Body of pancreas (tissue), 4 donors: ENCODE measurements at places on chromosomes 2 and 18.

- DNase-seq = no peak
Measured at GRCh38 chr2:234771980-234772732, 179.7 kb upstream of the SH3BP4 start.

- DNase-seq = no peak
Measured at GRCh38 chr2:226121046-226121738, 678.4 kb downstream of the IRS1 start.

DNA sequence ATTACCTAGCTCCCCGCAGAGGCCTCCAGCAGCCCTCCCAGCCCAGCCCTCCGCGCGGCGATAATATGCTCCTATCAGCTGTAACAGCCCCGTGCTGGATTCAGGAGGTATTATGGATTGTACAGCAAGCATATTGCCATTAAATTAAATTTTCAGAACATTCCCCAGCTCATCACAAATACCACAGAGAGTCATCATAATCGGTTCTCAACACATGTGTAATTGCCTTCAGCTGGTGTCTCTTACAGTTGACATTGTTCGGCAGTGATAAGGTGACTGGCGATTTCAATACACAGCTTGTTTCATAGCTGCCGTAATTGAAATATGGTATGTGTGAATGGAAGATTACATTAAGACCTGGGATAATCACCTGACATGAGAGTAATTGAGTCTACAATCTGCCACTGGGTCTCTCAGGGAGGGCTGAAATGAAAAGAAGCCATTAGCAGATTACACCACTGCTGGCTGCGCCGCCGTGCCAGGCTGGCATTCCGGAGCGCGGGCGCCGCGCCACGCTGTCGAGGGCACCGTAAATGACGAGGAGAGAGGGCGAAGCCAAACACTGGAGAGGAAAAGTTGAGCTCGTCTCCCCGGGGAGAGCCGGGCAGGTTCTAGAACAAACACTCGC, 549.4 kb upstream of the SALL3 start:
- DNase-seq = no peak

DNA sequence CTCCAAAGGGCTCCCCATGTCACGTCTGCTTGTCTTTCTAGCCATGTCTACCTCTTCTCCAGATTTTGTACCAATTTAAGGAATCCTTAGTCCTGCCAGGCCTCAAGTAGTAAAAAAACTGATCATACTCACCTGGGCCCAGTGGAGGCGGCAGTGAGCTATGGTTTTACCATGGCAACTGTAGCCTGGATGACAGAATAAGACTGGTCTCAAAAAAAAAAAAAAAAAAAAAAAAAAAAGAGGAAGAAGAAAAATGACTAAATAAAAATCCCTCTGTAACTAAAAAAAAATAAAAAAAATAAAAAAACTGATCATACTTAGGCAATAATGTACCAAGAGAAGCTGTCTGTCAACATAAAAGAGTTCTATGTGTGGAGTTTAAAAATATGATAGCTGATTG, 221.6 kb downstream of the NR4A2 start:
- DNase-seq = peak; percentile 26

DNA sequence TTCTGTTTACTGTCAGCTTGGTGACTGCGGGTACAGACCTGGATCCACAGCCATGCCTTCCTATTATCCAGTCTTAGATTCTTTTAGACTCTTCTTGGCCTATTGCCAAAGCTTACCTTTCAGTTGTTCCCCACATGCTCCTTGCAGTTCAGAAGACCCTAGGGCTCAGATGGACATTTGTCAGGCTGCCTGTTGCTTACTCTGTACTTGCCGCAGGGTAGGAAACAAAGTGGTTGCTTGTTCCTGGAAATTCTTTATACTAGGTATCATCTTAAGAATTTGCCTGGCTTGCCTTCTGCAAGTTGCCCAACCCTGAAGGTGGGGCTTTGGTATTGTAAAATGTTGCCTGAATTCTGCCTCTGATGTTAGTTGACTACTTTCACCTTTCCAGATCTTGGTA, 24.4 kb downstream of the CD28 start:
- no peak for DNase-seq

DNA sequence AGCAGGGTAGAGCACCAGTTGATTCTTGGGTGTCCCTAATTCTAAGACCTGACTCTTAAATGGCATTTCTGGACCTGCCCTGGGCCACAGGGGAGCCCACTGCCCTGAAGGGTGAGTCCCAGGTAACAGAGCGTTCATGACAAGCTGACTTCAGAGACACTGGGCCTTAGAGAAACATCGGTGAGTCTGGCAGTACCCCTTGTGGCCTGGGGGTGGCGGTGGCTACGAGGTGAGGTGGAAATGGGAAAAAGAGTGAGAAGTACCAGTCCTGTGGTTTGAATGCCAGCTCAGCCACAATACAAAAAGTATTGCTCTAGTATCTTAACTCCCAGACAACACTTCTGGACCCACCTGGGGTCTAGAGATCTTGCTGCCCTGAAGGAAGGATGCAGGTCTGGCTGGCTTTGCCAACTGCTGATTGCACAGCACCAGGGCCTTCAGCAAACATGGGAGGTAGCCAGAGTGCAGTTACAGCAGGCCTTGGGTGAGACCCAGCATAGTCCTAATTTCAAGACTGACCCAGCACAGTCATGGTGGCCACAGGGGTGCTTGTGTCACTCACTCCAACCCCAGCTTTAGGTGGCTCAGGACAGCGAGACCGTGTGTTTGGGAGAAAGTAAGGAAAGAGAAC, 44.5 kb downstream of the USP34 start:
- DNase-seq = peak; percentile 64

GRCh38 chr2:240590681-240591111, 4.2 kb downstream of the CAPN10 start:
- DNase-seq = no peak

- DNase-seq = no peak
Measured at GRCh38 chr2:5846881-5847280, 154.7 kb downstream of the SOX11 start.

DNA sequence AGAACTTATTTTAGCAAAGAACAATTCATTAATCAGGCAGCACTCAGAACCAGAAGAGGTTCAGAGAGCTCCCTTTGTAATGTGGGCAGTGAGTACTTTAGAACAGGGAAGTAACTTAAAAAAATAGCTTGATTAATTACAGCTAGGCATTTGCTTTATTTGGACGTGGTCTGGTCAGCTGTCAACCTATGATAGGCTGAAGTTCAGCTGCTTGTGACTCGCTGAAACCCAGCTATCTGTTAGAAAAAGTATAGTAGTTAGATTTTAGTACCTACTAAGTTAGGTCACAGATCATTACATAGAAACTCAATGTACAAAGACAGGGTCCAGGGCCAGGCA, 40.0 kb downstream of the PKDCC start:
- DNase-seq = no peak

GRCh38 chr2:10467401-10467800, 19.3 kb upstream of the ODC1 start:
- no peak for DNase-seq

DNA sequence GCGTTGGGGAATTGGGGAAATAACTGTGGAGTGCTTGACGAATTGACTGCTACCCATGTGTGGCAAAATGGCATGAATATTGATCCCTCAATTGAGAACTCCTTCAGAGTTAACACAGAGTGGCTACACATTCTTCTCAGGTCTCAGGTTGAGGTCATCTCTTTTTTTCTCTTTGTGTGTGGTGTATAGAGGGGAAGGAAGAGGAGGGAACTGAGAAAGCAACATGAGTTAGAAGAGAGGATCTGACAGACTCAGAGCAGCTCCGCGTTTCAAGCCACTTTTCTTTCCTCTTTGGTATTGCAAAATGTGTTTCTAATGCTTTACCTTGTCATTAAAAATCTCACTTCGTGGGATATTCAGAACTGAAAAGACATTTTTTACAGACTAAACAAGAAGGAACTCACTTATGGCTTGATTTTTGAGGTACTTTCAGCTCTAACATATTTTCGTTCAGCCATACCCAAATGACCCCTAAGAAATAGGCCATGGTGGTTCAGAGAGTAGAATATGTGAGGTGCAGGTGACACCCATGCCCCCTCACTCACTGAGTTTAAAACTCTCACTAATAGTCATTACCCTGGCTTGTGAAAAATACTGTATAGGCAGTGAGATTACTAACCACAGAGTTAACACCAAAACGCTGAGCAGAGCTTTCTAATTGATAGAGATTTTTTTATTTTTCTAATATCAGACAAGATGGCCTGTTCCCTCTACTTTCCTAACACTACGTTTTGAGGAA, 22.5 kb downstream of the STAT4 start:
- DNase-seq = no peak

DNA sequence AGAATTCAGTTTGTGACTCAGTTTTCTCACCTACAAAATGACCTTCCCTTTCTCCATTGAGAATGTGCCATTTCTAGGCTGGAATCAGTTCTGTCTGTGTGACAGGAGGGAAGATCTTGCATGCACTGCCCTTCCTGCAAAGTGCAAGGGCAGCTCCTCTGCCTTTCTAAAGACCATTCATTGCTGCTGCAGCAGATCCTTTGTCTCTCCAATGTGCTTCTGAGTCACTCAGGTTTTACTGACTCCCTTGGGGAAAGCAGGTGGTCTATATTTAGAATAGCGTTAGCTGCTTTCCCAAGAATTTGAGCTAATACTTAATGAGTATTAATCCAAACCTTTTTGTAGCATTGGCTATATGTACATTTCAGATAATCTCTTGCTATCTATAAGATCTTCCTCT, 62.5 kb downstream of the DAW1 start:
- DNase-seq = no peak
